ENCODE measurements at places on chromosomes 7 and 10.

DNA sequence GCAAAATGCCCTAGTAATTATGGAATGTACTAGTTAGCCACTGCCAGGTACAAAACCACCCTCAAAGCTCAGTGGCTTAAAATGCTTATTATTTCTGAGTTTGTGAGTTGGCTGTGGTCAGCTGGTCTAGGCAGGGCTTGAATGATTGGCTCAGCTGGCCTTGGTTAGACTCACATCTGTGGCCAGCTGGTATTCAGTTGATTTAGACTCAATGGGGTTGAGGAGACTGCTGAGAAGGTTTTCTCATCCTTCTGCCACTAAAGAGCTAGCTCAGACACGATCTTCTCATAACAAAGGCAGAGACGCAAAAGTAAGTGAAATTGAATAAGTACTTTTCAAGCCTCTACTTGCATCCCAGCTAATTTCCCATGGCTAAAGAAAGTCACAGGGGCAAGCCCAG, 57.1 kb upstream of the CYP2C18 start:
- no peak for DNase-seq

GRCh38 chr7:100641463-100641859, at the start of gene TFR2:
Gene TFR2 (minus strand): TSS chr7:100641552. CDS start chr7:100641509, 43 bp downstream.
- DNase-seq: no peak

GRCh38 chr7:69654849-69655707, 56.8 kb downstream of the AUTS2 start:
- no peak for DNase-seq

DNA sequence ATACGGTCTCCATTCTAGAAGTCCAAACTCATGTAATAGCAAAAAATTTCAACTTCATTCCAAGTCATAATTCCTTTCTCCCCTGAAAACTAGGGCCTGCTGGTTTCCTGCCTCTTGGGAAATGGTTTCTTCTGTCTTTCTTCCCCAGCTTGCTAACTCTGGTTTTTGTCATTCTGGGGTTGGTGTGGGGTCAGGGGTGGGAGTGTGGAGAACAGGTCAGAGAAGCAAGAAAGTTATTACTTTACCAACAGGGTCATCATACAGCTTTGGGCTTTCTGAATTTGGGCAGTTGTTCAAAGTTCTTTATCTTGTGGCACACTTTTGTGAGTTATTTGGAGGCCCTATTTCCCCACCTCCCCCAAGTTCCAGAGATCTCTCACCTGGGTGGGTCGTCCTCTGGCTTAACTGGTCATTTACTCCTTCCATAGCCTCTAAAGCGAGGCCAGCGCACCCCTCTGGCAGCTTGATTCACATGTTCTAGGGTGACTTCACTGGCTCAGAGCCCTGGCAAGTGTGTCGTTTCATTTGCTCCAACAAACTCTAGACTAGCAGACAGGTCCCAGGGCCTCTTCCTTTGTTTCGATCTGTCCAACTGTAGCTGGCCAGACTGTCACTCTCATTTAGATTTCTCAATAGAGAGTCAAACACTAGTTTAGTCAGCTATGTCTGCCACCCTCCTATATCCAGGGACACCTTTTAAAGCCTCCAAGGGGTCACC, 161.2 kb downstream of the JCAD start:
- DNase-seq: no peak

GRCh38 chr10:101859530-101859929, 15.9 kb upstream of the KCNIP2 start:
- DNase-seq: no peak

DNA sequence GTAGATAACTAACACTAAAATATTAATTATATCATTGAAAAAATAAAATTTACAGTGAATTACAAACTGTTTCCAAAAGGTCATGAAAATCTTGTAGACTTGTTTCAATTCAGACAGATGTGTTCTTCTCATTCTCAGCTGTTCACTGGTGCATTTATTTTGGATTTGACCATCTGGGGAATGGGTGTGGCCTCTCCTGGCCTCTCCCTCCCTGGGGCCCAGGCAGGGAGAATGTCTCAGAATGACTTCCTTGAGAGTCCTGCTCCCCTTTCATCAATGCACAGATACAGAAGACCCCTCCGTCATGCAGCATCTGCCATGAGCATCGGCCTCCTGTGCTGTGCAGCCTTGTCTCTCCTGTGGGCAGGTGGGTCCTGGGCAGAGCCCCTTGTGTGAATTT, 192.8 kb upstream of the PRSS58 start:
- DNase-seq: no peak

GRCh38 chr10:128485701-128486235, 359.5 kb upstream of the MKI67 start:
- DNase-seq: no peak

- DNase-seq: no peak
Measured at GRCh38 chr7:134298902-134299683, 17.6 kb downstream of the SLC35B4 start.

- DNase-seq: no peak
Measured at GRCh38 chr10:42769673-42770072, 12.9 kb upstream of the BMS1 start.

DNA sequence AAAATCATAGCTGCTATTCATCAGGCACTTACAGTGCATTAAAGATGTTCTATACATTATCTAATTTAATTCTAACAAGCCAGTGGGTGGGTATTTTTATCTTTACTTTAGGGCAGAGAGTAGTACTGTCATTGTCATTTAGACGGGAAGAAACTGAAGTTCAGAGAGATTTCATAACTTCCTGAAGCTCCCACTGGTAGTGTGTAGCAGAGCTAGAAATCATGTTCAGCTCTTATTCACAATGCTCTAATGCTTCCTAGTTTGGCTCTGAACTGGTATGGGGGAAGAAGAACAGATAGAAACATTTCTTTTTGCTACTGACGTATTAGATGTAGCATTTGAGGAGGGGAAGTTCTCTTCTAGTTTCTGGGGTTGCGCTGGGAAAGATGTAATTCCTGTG, 116.7 kb downstream of the CYP26A1 start:
- DNase-seq: no peak

- DNase-seq: no peak
Measured at GRCh38 chr10:45422207-45422865, 48.3 kb downstream of the ALOX5 start.

- DNase-seq: no peak
Measured at GRCh38 chr10:110002801-110003523, 4.8 kb upstream of the ADD3 start.

- DNase-seq: no peak
Measured at GRCh38 chr7:99897322-99898022, 20.6 kb upstream of the OR2AE1 start.

DNA sequence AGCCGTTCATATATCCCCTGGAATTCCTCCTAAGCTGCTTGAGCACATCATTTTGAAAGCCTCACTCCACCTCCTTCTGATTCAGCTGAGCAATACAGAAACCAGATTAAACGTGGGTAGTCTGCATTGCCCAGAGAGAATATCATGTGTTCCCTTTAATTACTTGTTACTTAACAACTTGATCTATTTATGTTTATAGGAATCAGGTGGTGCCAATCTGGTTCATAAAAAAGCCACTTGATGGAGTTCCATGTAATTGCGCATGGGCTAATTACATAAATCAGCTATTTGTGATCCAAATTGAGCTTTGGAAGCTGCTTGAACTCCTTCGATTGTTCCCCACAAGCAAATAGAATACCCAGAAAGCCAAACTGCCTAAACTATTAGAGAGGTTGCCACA, 114.7 kb upstream of the ADCY1 start:
- DNase-seq: no peak

- no peak for DNase-seq
Measured at GRCh38 chr10:7944215-7944480, 110.3 kb upstream of the GATA3 start.

DNA sequence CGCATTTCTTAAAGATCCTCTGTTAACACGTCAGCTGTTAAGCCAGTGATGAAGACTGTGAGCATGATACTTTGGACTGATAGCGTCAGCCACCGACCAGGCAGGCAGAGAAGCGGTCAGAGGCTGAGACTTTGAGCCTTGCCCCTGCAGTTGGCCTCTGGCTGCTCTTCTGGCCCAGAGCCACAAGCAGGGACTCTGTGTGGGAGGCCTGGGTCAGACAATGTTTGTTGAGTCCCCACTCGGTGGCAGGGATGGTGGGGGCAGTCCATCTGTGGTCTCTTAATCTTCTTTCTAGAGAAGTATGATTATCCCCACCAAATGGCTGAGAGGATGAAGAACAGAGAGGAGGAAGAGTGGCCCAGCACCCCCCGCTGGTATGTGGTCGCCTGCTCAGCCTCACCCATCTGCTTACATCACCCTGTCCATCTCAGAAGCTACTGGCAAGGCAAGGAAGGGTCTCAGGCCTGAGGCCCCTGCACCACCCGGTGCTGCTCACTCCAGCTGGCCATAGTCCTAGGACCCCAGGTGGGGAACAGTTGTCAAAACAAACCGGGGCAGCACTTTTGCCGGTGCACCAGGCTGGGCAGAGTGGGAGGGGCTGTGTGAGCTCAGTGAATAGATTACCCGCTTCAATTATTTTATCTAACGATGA, 202.9 kb downstream of the GRID1 start:
- DNase-seq: no peak

DNA sequence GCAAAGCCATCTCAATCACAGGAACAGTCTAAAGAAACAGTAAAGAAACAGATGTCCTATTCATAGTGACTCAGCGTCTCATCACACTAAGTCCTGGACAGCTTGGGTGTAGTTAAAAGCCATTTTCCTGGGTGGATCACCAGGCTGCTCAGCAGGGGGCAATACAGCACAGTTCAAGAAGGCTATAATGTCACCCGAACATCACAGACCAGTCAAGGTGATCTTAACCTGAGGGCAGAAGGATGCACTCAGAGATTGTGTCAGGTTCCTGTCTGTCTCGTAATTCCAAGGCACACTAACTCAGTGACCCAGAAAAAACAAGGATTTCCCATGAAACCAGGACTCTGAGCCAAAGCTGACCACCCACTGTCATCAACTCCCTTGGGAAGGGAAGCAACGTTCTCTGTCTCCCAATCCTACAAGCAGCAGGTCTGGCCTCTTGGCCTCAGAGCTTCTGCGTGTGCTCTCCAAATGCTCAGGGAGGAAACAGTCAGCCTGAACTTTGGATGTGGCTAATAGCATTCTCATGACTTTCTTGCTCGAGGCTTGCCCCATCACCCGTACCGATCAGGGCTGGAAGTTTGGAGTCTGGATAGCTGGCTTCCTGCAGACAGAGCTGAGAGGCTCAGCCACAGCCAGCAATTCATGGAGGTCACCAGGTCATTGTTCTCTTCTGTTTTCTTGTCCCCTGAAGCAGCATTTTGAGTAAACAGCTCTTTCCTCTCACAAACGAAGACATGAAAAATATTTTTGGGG, 90.4 kb upstream of the FAM171A1 start:
- no peak for DNase-seq

GRCh38 chr10:74079936-74080590, 70.6 kb downstream of the AP3M1 start:
- no peak for DNase-seq

GRCh38 chr7:41030673-41031072, 672.2 kb downstream of the INHBA start:
- no peak for DNase-seq

DNA sequence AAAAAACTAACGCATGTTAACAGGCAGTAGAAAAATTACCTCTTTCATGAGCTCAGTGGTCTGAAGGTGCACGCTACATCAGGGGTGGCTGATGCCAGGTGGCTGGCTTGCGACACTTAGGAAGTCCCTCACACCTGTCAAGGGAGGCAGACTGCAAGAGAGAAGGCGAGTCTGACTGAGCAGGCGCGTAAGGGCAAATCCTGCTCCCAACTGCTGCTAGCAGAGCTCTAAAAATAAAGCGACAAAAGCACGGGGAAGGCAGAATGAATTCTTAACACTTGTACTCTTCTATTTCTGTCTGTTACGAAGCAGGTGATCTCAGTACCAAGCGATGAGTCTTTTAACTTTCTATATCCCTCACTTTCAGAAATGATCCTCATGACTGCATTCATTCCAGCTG, 33.1 kb downstream of the CACNA2D1 start:
- no peak for DNase-seq

DNA sequence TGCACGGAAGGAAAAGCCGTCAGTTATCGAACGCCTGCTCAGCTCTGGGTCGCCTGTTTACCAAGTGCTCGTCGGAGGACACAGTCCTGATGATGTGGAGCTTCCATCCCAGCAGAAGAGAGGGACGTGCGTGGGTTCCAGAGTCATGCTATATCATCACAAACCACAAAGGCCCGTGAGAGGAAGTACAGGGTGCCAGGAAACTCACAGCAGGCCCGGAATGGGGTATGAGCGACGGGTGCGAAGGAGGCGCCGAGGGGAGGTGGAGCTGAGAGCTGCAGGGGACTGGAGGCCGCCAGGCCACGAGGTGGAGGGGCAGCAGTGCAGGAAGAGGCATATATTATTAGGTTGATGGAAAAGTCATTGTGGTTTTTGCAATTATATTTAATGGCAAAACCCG, 102.5 kb downstream of the ACTR3B start:
- no peak for DNase-seq

DNA sequence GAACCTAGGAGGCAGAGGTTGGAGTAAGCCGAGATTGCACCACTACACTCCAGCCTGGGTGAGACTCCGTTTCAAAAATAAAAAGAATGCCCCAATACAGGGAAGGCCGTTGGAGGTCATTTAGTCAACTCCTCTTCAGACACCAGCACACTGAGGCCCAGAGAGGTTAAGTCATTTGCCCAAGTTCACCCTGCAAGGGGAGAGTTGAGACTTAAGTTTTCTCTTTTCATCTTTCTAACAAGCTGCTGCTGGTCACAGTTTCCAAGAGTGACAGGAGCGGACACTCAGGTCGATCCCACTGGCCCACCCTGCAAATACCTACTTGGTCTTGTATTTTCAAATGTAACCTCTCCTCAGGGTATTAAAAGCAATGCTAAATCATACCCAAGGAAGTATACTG, 30.4 kb upstream of the VCL start:
- no peak for DNase-seq

- DNase-seq: no peak
Measured at GRCh38 chr7:2927592-2927991, 83.5 kb upstream of the GNA12 start.

GRCh38 chr7:16815001-16815400, 10.2 kb upstream of the AGR2 start:
- no peak for DNase-seq

DNA sequence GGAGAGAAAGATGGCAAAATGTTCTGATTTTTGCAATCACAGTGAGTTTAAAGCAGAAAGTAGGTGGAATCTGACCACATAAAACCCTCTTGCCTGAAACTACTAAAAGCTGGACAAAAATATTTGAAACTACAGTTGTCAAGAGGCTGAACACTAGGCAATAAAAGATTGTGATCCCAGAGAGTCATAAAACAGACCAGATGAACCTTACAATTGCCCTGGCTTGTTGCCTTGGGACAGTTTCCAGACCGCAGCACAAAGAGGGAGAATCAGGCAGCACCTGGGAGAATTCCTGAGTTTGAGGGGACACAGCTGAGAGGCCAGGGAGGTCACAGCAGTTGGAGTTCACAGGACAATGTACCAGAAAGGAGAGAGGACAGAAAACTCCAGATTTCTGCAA, 107.3 kb upstream of the NANOS1 start:
- DNase-seq: no peak
